Kidney capillary endothelial cell (primary cell): ENCODE measurements at places on chromosomes 7 and 10.

- DNase-seq: no peak
Measured at GRCh38 chr7:129311429-129311828, 86.6 kb downstream of the AHCYL2 start.

DNA sequence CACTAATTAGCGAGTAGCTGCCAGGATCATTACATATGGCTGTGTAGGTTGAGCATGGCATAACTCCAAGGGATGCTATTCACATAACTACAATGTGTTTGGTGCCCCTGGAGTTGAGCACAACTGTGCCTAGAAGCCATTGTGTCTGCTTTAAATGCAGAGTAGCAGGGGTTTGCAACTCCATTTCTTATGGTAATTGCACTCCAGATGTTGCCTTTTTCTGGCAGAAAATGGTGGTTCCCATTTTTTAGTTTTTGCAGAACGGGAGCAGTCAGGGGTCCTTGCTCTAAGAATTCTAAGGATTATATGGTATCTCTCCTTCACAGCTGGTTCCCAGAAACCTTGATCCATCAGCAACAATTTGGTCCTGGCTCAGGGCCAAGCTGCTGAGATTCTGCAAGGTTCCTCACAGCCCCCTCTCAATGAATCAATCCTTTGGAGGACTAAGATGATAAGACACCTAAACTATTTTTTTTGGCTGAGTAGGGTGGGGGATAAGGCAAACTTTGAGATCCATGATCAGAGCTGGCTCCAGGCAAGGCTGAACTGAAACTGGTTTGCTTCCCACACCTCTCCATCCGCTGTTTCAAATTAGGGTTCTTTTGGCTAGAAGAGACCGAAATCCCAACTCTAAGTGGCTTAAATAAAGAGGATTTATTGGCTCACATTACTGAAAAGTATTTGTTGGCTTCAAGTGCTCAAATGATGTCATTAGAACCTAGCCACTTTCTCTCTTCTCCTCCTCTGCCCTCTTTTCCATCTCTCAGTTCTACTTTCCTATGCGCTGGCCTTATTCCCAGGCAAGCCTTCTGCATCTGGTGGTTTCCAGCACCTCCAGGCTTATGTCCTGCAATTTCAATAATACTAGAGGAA is 97.5 kb upstream of the CCDC6 start:
- DNase-seq: no peak

DNA sequence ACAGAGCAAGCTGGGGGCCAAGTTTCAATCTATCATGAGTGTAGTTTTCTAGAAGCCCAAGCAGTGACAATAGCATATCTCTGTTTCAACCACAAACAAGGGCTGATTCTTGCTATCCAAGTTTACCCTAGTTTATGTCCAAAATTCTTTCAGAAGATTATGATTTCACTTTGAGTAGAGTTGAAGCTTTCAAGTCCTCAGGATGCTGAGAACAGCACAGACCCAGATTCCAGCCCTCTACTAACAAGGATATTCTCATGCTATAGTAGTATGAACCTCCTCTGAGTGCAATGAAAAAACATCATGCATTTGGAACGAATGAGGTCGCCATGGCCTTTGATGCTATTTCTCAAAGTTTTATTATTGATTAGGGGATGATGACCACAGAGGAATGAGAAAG is 344.1 kb upstream of the NPVF start:
- DNase-seq: no peak

DNA sequence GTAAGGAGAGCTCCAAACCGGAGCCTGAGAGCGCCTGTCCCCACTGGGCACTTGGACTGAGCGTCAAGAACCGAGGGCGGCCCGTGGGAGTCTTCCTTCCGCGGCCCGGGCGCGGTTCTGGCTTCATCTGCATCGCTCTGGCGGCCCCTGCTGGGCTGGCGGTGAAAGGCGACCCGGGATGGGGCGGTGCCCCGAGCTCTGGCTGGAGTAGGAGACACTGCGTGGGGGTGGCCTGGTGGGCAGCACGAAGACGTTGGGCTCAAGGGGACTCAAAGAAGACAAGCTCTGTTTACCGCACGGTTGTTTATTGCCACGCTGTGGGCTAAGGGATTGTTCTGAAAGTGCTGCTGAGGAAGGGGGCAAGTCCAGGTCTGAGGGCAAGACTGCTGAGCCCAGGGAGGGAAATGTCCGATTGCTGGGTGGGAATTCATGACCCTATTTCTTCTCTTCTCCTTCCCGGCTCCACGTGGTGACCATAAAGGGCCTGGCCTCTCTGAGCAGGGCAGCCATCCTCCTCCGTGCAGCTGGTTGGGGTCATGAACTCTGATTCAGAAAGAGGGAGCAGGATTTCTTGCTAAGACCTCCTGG is 29.8 kb downstream of the PLAU start:
- DNase-seq: peak; percentile 72

DNA sequence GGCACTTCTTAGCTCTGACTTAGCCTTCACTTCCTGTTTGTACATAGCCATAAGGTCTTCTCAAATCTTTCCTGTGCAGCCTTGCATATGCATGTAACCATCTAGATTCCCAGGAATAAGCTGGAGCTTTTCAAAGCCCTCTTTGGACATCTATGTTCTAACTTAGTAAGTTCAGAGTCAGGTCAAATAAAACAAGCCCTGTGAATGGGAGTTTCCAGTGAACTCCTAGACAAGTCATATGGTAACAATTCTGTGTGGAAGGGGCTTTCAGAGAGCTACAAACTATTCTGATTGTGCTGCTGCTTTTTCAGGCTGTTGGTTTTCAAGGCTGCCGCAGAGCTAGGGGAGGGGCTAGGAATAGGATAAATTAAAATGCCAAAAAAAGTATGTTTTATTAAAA is 208.4 kb upstream of the AKR1E2 start:
- DNase-seq: no peak

DNA sequence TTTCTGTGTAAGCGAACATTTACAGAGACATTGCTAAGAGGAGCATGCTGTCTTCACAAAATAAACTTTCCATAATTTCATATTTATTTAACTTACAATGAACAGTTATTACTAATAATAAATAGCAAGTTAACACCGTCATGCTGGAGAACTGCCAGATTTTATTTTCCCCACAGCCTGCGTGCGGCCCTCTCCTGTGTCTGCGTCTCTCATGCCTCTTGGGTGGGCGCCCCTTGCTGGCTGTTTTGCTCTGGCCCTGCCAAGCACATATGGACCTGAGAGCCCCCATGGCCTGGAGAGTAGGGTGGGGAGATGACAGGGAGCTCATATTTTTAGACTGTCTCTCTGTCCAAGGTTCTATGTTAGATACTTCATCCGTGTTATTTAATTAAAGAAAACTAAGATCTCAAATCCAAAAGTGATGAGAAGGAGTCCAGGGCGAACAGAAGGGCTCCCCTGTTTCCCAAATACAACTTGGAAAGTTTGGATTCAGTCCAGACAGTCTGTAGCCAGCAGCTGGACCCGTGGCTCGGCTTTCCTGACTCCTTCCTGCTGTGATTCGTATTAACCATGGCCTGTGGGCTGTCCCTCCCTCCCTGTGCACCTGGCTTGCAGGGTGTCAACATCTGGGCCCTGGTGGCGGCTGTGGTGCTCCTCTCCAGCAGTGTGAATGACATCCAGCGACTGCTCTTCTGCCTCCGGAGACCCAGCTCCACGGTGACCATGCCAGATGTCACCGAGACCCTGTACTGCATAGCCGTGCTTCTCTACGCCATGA is 20.5 kb downstream of the FBH1 start:
- no peak for DNase-seq

DNA sequence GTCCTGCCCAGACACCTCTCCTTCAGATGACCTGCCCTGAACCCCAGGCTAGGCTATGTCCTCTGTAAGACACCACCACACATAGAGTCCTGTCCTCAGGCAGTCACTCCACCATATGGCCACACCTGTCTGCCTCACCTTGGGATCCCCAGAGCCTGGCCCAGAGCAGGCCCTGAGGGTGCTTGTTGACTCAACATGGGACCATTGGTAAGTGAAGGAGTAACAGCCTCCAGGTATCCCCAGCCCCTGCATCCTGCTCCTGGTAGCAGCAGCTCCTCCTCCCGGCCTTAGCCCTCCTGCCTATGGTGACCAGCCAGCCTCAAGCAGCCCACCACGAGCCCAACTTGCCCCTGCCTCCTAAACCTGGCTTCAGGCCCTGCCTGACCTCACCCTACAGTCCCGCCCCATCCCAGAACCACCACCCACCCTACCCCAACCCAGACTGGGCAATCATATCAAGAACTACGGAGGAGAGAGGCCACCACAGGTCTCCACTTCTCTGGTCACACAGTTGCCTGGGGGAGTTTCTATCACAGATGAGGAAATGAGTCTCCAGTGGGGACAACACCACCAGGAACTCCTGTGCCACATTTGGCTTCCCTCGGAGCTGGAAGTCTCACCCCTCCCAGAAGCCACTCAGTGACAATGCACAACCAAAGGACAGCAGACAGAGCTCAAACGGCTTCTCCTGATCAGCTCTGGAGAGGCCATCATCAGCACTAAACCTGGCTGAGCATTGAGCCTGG is 136.6 kb downstream of the GRID1 start:
- DNase-seq: no peak

DNA sequence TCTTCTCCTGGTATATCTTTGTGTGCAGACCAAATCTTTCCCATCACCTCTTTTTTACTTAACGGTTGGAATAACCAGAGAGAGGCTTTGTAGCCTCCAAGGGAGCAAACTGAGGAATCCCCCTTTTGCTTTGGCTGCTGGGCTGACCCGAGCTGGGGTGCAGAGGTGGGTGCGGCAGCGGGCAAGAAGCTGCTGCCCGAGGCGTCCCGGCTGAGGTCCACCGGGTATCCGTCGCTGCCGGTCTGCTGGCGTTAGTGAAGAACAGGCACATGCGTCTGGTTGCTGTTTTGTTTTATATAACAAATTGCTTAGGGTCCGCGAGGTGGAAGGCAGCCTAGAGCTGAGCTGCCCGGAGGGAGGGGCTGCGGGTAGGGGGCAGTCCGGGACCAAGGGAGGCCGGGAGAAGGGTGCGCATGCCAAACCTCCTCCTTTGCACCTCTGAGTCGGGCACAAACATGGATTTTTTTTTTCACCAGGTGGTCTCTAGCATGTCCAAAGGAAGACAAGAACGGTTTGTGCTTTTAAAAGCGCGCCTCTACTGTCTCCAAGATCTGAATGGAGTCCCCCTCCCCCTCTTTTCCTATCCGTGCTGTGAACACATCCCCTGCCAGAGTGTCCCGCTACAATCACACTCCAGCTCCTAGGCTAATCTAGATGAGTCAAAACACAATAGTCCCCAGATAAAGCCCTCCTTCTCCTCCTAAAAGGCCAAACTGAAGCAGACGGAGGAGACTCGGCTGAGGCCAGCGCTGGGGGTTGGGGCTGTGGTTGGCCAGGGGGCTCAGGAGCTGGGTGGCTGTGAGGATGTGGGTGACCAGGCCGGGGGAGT is 6.8 kb upstream of the GATA3 start:
- no peak for DNase-seq

DNA sequence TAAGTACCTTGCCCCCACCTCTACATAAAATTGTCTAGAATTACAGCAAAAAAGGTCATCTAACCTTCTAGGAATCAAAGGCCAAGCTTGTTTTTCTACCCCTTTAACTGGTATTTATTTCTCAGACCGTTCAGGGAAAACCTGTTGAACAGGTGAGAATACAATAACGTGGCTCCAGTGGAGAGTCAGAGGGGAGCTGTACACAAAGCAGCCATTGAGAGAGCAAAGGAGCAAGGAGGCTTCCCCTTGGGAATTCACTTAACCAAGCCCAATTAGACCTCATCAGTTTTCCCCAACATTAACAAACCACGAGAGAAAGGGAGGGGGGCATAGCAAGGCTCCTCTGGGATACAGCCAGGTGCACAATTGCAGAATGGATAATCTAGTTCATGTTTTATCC is 101.9 kb downstream of the ELMO1 start:
- DNase-seq: no peak

DNA sequence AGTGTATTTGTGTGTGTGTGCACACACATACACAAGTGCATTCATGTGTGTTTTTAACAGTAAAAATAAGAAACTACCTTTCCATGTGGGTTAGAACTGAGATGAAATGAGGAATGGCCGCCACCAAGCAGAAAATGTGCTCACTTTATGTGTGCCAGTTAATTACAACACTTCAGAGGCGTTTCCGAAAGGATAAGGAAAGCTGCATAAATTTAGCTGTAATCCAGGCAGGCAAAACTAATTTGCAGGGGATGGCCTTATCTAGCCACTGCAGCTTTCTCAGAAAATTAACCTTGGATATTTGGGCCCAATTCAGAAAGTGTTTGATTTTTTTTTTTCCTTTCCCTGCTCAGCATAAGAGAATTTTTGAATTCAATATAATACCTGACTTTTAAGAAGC is 328.8 kb upstream of the PHF14 start:
- no peak for DNase-seq

DNA sequence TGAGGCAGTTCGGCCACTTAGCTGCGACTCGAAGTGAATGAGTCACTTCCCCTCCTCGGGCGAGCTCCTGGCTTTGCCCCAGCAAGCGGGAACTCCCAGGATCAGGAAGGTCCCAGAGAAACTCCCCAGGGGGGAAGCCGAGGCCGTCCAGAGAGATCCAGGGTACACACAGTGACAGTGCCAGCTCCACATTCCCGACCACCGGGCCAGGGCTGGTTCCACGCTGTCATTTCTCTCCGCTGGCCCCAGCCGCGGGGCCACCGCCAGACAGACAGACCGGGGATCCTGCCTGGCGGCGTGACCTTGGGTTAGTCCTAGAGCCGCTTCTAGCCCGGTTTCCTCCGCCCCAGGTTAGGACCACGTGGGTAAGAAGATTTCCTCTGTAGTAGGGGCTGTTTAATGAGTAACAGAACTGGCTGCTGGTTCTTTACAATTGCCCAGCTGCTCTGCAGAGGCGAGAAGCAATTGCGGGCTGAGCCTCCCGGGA is 463 bp upstream of the UPP1 start:
- peak; percentile 95 for DNase-seq

- peak; percentile 48 for DNase-seq
Measured at GRCh38 chr10:100872034-100872791, 40.5 kb upstream of the SLF2 start.
